LNCaP clone FGC (cell line): ENCODE measurements at places on chromosomes 5 and 9.

GRCh38 chr5:170075696-170076095 is 30.0 kb upstream of the FOXI1 start:
- DNase-seq: no peak

- no peak for DNase-seq
These were observed 233.4 kb upstream of the RGMB start for GRCh38 chr5:98540056-98540455.

DNA sequence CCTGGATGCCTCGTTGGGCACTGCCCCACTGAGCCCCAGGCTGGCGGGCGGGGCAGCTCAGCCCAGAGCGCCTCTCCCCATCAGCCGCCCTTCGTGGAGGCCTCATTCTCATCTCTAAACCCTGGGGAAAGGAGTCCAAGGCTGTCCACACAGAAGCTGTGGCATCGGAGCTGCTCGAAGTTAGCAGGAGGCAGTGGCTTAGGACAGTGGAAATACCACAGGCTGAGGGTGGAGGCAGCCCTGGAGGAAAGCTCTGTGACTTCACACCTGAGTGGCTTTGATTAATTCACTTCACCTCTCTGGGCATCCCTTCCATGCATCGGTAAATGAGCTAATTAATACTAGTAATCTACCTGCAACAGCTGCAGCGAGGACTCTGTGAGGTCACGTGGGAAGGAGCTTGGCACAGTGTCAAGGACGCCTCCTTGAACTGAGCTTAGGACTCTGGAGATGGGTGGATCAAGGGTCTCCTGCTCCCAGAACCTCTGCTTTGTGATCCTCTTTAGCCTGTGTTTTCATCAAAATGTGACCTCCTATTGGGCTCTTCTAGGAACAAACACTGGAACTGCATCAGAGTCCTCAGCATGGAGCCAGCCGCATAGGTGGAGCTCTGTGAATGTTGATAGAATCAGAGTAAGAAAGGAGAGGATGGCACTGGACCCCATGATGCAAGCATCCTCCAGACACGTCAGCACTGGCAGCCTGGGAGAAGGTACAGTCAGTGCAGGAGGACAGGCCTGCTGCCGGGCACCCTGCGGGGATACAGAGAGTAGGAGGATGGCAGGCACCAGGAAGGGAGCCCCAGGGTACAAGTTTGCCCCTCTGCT is 842 bp upstream of the ANGPTL2 start:
- no peak for DNase-seq

DNA sequence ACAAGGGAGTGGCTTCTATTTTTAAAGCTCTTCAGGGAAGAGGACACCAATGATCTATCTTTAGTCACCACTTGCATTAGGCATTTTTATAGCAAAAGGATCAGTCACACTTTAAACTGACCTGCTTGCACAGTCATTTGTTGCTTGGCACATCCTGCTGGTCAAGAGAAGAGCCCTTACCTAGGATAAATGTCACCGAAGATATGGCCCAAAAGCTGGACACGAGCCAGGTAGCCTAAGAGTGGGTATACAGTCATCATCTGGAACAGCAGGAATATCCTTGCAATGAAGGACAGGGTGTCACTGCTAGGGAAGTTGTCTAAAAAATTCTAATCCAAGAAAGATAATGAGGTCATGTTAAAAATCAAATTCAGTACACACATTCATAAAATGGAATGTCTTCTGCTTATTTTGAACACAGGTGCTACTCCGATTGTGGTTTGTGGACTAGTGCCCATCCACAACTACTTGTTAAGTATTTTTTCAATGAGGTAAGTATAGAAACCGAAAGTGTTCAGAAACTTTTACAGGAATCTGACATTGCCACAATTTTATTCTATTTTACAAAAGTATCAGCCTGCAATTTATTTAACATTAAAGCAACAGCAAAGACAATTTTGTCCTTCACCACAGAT is 78.4 kb downstream of the SLC38A9 start:
- DNase-seq: peak; percentile 76

DNA sequence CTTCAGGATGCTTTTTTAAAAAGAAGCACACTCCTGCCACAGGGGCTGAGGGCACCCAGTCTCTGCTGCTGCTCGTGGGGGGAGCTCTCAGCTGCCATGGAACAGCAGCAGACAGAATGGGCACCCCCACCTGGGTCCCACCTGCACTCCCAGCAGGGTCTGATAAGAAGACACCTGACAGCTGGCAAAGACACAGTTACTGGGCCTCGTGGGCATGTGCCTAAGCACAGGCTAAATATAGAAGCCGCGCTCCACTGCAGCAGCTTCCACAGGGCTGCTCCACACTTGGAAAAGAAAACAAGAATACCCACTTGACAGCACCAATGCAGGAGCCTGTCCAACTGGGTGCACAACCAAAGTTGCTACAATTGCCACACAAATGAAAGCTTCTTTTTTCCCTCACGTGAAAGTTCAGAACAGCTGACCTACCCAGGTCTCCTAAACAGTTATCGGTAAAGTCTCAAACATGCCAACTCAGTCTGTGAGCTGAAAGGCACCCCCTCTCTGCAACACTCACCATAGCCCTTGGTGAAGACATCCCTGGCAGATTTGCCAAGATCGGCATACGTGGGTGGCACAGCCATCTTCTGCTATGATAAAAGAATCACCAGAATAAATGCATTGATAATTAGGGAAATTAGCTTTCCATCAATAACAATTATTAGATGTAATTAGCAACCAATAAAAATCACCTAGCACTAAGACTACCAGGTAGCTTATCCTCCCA is 12.2 kb downstream of the VDAC1 start:
- no peak for DNase-seq
